ENCODE measurements at places on chromosomes 4 and X. TPM values are rescaled to one million over a fixed set of nuclear protein-coding genes. Genes with fewer than 3 reads are reported as not detected.

The SATL1 gene
- not detected for total RNA-seq

The ASB9 gene
- 19.7 TPM for total RNA-seq

The AFF2 gene
- not detected for total RNA-seq

The SPANXA1 gene
- not detected for total RNA-seq

The SLC7A11 gene
- total RNA-seq = 26.2 TPM

The RBM41 gene
- total RNA-seq = 9.5 TPM

The IQSEC2 gene
- total RNA-seq = 38.2 TPM

The SPP1 gene
- total RNA-seq = 218 TPM

The MFAP3L gene
- 5.7 TPM for total RNA-seq

The ADH4 gene
- total RNA-seq = not detected

The RNF150 gene
- 0.55 TPM for total RNA-seq

The SLITRK4 gene
- not detected for total RNA-seq

The CSAG1 gene
- total RNA-seq = 0.46 TPM

The TEX13B gene
- total RNA-seq = not detected

The PDE5A gene
- 0.34 TPM for total RNA-seq

The FRMD7 gene
- not detected for total RNA-seq

Data from A549 treated with ZK216348 at 1 μM for 4 hours (cell line).